ENCODE measurements at places on chromosomes 7 and 10. TPM values are rescaled to one million over a fixed set of nuclear protein-coding genes. Genes with fewer than 3 reads are reported as not detected.

The COL13A1 gene
- total RNA-seq: 2.8 TPM

The PTF1A gene
- total RNA-seq: not detected

The NUTM2A gene
- total RNA-seq: 3.0 TPM

The ANKRD1 gene
- not detected for total RNA-seq

The ZWINT gene
- 7.3 TPM for total RNA-seq

The CFAP69 gene
- 1.4 TPM for total RNA-seq

The RELN gene
- not detected for total RNA-seq

The SUN3 gene
- total RNA-seq: not detected

The GRID1 gene
- total RNA-seq: 1.6 TPM

The RALA gene
- total RNA-seq: 26.5 TPM

Measured in transverse colon (tissue), 4 donors.